AG04450 (cell line): ENCODE measurements at places on chromosomes 16 and 17. TPM values are rescaled to one million over a fixed set of nuclear protein-coding genes. Genes with fewer than 3 reads are reported as not detected.
A peak's percentile ranks its signal among the peaks of the same experiment; 100 is the strongest.

DNA sequence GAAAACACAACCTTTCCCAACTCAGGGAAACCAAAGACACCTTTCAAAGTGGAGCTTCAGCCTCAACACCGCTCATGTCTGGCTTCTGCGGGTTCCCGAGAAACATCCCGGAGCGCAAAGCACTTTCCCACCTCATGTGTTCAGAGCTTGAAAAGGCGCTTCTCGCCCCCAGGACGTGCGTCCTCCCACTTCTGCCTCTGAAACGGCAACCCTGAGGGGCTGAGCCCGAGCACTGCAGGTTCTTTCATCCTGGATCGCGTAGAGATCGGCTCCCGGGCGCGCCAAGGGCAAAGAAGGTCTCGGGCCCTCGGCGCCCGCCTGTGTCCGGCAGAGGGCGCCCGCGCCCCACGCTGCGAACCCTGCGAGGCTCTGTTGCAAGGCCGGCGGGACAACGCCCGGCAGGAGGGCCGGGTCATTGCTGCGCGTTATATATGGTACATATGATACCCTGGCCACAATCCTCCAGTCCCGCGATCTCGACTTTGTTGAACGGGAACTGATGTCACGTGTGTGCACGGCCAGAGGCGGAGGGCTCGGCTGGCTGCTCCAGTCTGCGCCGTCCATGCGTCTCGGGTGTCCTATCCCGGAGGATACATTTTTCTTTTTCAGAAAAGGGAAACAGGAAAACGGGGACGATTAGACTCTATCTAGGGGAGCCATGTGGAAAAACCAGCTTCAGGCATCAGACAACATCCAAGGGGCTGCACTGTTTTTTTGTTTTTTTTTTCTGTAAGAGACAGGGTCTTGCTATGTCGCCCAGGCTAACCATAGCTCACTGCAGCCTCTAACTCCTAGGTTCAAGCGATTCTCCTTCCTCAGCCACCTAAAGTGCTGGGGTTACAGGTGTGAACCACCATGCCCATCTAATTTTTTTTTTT is 19.1 kb downstream of the COQ7 start:
- peak; percentile 84 for DNase-seq

- no peak for DNase-seq
These were observed 36.7 kb downstream of the ARHGAP17 start for GRCh38 chr16:24978370-24978914.

The GRIN2C gene
- polyA plus RNA-seq, result 0.01 TPM in 1 of 2 replicates, not detected in the other

The KRTAP9-4 gene
- polyA plus RNA-seq, result not detected in 2 replicates

GRCh38 chr17:35713069-35713728 is 18.2 kb upstream of the RASL10B start:
- peak; percentile 53 for DNase-seq

GRCh38 chr17:58911741-58912343 is 156.2 kb downstream of the PPM1E start:
- DNase-seq, result no peak

The WNK4 gene
- polyA plus RNA-seq, result 2.3 and 2.7 TPM in 2 replicates

- DNase-seq, result no peak
These were observed 120.9 kb downstream of the UTP18 start for GRCh38 chr17:51381262-51381661.

- peak; percentile 29 for DNase-seq
These were observed 6.3 kb downstream of the ESRP2 start for GRCh38 chr16:68229431-68230175.

DNA sequence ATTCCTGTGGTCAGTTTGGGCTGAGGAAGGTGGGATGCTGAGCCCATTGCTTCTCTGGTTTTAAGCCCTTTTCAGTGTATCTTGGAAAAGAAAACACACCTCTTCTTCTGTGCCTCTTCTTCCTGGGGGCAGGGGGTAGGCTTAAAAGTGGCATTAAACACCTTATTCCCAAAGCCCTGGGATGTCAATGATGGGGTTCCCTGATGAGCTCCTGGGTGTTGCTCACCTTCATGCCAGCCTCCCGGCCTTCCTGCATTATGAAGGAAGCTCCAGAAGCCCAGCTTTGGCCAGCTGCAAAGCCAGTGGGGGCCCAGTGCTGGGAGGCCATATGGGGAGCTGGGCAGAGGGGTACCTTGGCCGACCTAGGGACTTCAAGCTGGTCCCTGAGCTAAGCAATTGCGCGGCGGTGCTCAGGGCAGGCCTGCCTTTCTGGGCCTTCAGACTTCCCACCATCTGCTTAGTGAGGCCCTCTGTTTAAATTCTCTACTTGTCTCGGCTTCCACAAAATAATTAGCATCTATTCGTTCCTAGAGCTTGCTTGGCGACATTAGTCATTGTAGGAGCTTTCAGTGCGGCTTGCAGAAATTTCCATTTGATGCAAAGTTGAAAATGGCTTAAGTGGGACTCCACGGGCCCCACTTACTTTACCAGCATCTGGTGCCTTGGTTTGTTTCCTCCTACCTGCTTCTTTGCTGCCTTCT is 121.7 kb upstream of the NLRP1 start:
- DNase-seq, result no peak

The FAM171A2 gene
- 5.3 and 8.0 TPM in 2 replicates for polyA plus RNA-seq

The ZPBP2 gene
- polyA plus RNA-seq, result not detected in 2 replicates

DNA sequence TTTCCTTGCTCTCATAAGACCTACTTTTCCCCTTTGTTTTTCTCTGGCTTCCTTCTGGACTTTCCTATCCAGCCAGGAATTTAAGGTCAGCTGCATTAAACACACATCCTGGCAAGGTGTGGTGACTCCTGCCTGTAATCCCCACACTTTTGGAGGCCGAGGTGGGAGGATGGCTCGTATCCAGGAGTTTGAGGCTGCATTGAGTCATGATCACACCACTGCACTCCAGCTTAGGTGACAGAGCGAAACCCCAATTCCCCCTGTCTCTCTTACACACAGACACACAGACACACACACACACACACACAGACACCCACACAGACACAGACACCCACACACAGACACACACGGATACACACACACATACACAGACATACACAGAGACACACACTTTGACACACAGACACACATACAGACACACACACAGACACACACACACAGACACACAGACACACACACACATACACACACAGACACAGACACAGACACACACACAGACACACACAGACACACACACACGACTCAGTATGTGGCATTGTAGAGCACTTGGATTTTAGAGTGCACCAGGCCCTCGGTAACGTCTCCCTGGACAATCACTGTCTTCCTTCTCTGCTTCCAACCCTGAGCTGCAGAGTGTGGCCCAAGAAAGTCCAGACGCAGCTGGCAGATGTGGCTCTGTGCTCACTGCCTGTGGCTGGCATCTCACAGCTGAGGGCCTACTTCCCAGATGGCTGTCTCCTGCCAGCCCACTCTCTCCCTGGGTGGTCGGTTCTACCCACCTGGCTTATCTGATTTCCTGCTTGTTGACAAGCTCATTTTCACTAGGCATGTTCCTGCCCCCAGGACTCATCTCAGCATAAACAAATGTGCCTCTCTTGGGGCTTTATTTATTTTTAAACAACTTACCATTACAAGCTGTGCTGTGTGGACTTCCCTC is 39.0 kb downstream of the NLRP1 start:
- no peak for DNase-seq

DNA sequence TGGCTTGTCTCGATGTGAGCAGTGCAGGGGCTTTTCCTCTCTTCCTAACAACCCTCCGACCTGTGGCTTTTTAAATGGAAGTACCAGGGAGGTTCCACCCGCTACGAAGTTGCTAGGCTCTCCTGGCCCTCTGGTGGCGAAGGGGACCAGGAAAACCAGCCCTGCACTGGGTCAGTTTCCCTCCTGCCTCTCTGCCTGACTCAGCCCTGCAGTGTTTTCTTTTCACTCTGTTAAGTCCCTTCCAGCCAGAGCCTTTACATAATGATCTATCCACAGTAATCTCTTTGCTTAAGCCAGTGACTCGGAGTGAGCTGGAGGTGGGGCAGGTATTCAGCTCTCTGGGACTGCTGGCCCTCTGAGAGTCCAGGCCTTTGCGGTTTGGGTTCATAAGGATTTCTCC is 331.3 kb upstream of the EEF2KMT start:
- no peak for DNase-seq

- no peak for DNase-seq
These were observed 5.0 kb downstream of the CHMP6 start for GRCh38 chr17:80996422-80997305.

GRCh38 chr16:57041182-57042156 is 50.9 kb upstream of the CPNE2 start:
- DNase-seq, result no peak

GRCh38 chr17:1153795-1154546 is 25.8 kb downstream of the ABR start:
- DNase-seq, result peak; percentile 32

GRCh38 chr17:56833809-56834379 is at the start of the genes C17orf67 and DGKE:
Gene C17orf67 (minus strand): TSS chr17:56833920. CDS start chr17:56815810, 18,110 bp downstream.
Gene DGKE (plus strand): TSS chr17:56834151. CDS start chr17:56834796, 645 bp downstream.
- DNase-seq, result peak; percentile 88

The NUPR1 gene
- 90.8 and 108 TPM in 2 replicates for polyA plus RNA-seq

The TAC4 gene
- not detected in 2 replicates for polyA plus RNA-seq

DNA sequence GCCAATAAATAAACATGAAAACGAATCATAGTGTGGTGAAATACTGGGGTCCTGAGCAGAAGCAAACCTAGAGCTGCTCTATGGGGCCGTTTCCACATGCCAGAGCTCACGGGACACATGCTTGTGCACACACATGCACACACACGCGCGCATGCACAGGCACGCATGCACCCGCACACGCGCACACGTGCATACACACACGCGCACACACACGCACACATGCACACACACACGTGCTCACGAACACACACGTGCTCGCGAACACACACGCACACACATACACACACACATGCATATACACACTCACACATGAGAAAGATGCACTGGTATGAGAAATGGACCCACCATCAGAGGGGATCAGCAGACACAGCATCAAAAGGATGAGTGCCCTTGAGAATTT is 52.2 kb upstream of the DNAJA2 start:
- no peak for DNase-seq

The TSEN54 gene
- polyA plus RNA-seq, result 8.8 and 10.9 TPM in 2 replicates

DNA sequence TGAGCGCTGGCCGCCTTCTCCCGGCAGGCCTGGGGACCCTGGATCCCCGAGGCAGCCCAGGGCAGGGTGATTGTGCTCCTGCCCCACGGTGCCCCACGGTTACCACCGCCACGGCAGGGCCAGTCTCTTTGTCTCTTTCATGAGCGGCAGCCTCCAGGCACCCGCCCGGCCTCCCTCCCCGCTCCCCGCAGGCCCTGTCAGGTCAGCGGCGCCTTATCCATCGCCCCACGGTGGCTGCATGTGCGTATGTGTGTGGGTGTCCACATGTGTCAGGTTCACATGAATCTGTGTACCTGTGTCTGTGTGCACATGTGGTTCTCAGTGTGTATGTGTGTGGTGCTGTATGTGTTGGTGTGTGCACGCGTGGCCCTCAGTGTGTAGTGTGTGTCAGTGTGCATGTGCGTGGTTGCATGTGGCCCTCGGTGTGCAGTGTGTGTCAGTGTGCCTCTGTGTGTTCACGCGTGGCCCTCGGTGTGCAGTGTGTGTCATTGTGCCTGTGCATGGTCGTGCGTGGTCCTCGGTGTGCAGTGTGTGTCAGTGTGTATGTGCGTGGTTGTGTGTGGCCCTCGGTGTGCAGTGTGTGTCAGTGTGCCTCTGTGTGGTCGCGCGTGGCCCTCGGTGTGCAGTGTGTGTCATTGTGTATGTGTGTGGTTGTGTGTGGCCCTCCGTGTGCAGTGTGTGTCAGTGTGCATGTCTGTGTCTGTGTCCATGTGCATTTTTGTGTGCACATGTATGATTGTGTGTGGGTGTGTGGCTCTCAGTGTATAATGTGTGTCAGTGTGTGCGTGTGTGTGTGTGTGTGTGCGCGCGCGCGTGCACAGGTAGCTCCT is 239.2 kb upstream of the GSE1 start:
- DNase-seq, result no peak

The RAB11FIP4 gene
- 0.32 and 0.58 TPM in 2 replicates for polyA plus RNA-seq

DNA sequence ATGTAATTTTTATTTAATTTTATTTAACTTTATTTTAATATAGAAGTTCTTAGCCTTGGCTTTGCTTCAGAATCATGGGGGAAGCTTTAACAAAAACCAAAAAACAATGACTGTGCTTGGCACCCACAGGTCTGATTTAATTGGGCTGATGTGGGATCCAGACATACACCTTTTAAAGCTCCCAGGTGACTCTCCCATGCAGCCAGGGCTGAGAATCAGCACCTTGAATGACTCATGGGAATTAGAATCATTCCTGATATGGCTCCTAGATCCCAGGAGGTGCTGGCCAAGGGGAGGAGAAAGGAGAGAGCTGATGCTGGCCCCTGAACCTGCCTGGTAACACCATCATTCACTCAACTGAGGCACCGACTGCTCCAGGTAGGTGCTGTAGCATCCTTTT is 240.7 kb downstream of the PARN start:
- DNase-seq, result no peak

- DNase-seq, result no peak
These were observed 454.9 kb downstream of the SOX9 start for GRCh38 chr17:72575542-72576233.

- DNase-seq, result no peak
These were observed 3.7 kb downstream of the GP2 start for GRCh38 chr16:20323591-20324117.

- DNase-seq, result no peak
These were observed 351.6 kb upstream of the ZFHX3 start for GRCh38 chr16:73399486-73399885.

GRCh38 chr16:58118801-58119508 is 10.2 kb downstream of the CFAP20 start:
- no peak for DNase-seq

GRCh38 chr17:58283674-58284612 is 3.2 kb upstream of the MPO start:
- no peak for DNase-seq

DNA sequence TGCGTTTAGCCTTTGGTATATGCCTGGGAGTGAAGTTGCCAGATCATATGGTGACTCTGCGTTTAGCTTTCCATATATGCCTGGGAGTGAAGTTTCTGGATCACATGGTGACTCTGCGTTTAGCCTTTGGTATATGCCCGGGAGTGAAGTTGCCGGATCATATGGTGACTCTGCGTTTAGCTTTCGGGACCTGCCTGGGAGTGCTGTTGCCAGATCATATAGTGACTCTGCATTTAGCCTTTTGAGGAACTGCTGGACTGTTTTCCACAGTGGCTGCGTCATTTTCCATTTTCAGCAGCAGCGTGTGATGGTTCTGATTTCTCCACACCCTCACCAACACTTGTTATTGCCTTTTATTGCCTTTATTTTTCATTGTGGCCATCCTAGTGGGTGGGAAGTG is 73.0 kb downstream of the OR1D5 start:
- no peak for DNase-seq

The CASKIN1 gene
- polyA plus RNA-seq, result 0.01 and 0.02 TPM in 2 replicates

The CACNG1 gene
- polyA plus RNA-seq, result not detected in 2 replicates

The NRN1L gene
- 0.21 TPM in 1 of 2 replicates, not detected in the other for polyA plus RNA-seq

The KRTAP1-1 gene
- 0.19 and 0.27 TPM in 2 replicates for polyA plus RNA-seq

The CHAD gene
- not detected in 2 replicates for polyA plus RNA-seq

The USP43 gene
- polyA plus RNA-seq, result not detected in 2 replicates

- DNase-seq, result no peak
These were observed 1.5 kb downstream of the CACNA1H start for GRCh38 chr16:1154291-1154886.

DNA sequence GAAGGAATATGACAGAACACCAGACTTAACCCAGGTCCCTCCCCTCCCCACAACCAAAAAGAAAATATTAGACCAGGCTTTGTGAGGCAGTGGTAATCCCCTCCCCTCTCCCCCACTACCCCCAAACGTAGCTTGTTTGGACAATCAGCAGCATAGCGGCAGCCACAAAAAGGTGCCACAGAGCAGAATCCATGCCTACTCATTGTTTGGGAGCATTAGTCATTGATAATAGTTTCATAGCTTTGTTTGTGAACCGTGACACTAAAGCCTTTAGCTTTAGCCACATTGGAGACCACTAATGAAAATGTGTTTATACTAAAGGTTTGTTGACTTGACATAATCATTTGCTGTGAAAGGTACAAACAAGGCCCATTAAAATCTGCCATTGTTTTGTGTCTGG is 65.1 kb downstream of the NUP93 start:
- no peak for DNase-seq

The ARHGDIG gene
- not detected in 2 replicates for polyA plus RNA-seq

The CBLN1 gene
- polyA plus RNA-seq, result not detected in 2 replicates

The MYO1C gene
- 147 and 169 TPM in 2 replicates for polyA plus RNA-seq
